ENCODE measurements at places on chromosomes 12 and 14.

DNA sequence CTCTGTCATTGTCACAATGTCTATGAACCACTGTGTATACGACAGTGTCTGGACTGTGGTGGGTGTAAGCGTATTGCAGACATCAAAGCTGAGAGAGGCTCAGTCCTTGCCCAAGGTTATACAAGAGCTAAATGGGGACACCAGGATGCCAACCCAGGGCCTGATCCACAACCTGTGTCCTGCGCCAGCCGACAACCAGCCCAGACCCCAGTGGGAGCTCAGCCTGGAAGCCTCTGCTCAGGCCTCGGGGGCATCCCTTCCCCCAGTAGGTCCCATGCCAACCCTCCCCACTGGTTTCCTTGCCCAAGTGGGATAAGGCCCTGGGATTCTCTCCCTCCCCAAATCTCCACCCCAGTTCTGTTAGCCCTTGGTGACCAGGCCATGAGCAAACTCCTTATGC is 54.3 kb downstream of the LTBP2 start:
- no peak for DNase-seq

- no peak for DNase-seq
Measured at GRCh38 chr12:111193067-111193466, 175.8 kb downstream of the PHETA1 start.

GRCh38 chr12:22722081-22722480 is 97.1 kb downstream of the ETNK1 start:
- DNase-seq: no peak

- no peak for DNase-seq
Measured at GRCh38 chr12:123726244-123726643, 14.1 kb downstream of the ATP6V0A2 start.

DNA sequence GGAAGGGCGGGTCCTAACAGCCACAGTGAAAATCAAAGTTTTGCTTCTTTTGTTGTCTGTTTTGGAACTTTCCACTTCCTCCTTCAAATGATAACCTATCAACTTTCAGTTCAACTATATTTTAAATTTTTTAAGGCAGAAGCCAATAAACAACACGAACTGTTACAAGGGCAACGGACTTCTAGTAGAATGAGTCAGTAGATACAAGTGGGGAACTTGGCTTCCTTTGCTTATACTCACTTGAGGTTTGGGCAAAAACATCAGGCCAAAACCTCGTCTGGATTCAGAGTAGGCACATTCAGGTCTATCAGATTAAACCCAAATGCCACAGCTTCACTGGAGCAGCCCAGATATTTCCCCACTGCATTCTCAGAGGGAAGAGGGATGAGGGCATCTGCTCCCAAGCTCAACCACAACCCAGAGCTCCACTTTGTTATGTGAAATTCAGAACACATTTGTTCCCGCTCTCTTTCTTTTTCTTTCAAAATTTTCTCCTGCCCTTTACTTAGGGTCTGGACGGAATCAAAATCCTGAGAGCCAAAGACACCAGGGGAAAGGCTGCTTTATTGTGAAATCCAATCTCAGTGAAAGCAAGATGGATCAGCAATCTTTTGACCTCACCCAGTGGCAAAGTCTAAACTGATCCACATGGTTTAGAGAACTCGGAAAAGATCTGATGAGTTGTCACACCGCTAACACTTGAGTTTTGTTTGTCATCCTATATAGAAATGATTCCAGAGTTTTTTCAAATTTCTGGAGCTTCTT is 152.5 kb upstream of the BTG1 start:
- DNase-seq: no peak

GRCh38 chr14:30227876-30228275 is 300.2 kb upstream of the PRKD1 start:
- DNase-seq: no peak

GRCh38 chr12:119808441-119808840 is 68.7 kb downstream of the CIT start:
- no peak for DNase-seq

- DNase-seq: no peak
Measured at GRCh38 chr12:21823581-21823980, 49.1 kb upstream of the KCNJ8 start.

GRCh38 chr12:45343269-45344051 is 127.6 kb downstream of the ANO6 start:
- DNase-seq: no peak

DNA sequence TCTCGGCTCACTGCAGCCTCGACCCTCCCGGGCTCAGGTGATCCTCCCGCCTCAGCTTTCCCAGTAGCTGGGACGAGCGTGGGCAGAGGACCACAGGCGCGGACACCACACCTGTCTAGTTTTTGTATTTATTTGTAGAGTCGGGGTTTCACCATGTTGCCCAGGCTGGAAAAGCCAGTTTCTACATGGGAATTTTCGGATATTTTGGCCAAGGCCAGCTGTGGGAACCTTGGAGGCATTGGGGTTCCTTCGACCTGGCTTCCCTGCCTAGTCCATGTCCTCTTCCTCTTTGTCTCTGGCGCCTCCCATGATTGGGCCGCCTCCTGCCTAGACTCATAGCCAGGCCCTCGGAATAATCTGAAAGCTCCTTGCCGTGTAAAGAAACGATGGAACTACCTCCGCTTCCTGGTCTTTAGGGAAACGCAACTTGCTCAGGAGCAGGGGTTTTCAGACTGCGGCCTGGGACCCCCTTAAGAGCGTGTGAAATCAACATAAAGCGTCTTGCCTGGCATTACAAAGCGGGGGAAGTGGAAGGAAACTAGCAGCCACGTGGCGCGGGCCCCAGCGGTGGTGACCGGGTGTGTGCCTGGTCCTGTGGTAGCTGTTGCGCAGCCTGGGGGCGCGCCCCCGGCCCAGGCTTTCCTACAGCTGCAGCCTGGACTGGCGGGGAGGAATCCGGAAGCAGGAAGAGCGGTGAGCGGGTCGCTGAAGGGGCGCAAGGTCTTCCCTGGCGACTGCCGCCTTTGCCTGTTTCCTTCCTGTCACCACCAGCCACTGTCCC is 1.4 kb upstream of the HSP90AA1 start:
- DNase-seq: peak; percentile 51

GRCh38 chr12:27616356-27617142 is 79.7 kb upstream of the REP15 start:
- no peak for DNase-seq

All from naive thymus-derived CD8-positive, alpha-beta T cell (primary cell).